HuH-7.5 (cell line): ENCODE measurements at places on chromosomes 1 and 21.

DNA sequence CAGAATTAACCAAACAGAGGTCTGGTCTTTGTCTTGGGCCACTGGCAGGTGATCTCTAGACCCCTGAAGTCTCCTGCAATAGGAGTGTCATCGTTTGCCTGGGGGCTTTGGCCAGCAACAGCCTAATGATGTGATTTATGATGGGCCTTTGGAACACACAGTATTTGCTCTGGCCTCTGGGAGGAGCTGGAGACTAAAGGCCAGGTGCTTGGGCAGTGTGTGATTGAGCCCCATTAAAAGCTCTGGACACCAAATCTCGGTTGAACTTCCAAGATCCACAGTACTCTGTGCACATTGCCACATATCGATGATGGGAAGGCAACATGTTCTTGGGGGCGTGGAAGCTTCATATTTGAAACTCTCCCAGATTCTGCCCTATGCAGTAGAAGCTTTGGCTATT is 32.0 kb upstream of the TLR5 start:
- DNase-seq, result peak; percentile 16

DNA sequence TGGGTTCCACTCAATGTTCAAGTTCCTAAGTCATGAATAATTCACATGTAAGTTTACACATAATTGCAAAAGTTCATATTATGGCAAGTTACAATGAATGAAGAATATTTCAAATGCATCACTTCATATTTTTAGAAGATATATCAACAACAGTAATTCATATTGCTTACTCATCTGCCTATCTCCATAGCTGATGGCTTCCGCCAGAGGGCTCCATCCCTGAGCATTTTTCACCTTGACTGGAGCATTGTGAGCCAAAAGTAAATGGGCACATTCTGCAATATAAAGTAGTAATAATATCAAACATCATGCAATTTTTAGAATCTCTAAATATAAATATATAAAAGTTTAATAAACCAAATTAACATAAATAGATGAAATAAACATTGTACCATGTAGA is 29.8 kb downstream of the ANKRD13C start:
- DNase-seq, result no peak

GRCh38 chr1:75133750-75134646 is at the start of gene LHX8:
Gene LHX8 (plus strand): TSS chr1:75134388. CDS start chr1:75136615, 2,227 bp downstream.
- no peak for DNase-seq

DNA sequence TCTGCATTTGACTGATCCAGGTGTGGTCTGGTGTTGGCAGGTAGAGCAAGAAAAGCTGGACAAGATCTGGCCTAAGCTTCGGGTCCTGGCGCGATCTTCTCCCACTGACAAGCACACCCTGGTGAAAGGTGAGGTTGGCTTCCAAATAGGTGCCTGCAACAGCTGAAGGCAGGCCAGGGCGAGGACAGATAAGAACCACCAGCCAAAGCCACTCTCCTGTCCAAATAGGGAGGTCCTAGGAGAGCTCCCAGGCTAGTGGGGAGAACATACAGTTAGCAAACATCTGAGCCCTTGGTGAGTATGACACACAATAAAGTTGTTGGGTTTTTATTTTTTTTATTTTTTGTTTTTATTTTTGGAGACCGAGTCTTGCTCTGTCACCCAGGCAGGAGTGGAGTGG is 51.9 kb upstream of the LAX1 start:
- no peak for DNase-seq

GRCh38 chr1:47758341-47759250 is 238.6 kb downstream of the TRABD2B start:
- no peak for DNase-seq

DNA sequence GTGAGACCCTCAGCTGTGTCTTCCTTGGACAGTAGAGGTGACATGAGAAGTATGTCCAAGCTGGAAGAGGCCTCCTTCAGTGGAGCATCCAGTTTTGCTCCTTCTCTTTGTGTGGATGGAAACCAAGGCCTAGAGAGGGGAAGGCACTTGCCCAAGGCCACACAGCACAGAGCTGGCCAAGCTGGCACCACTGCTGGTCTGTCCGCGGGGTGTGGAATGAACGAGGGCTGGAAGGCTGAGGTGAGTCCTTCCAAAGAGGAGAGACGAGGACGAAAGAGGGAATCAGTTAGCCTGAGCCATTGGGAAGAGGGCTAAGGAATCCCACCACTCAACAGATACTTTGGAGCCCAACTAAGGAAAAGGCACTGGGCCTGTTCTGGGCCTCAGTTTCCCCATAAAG is 27.8 kb upstream of the SELENON start:
- no peak for DNase-seq

DNA sequence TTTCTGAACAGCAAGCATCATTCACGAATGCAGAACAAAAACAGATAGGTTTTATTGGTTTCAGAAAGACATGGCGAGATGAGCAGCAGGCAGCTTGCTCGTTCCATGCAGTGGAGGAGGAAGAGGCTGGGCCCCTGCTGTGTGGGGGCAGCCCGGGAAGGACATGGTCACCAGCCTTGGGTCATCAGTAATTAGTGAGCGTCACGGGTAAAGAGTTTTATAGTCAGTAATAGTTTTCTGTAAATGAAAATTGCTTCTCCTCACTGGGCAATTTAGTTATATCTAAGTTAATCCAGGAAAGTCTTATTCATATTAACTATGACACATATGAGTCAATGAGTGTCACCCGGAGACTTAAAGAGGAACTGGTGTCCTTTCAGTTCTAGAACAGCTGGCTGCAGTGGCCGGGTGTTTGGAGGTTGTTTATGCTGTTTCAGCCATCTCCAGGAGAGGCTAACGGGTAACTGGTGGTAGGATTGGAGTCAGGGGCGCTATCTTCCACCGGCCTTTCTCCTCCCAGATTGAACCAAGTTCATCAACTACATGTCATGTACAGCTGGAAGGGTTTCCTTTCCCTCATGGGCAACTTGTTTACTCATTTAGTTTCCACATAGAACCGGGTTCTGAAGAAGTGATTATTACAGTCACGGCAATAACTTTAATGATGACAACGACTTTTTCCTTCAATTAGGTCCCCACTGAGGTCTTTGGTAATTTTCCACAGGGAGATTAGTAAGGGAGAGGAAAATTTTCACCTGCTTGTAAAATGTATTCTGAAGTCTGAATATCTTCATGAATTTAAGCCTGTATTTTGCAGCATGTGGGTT is 34.6 kb upstream of the SLC45A1 start:
- DNase-seq, result no peak

DNA sequence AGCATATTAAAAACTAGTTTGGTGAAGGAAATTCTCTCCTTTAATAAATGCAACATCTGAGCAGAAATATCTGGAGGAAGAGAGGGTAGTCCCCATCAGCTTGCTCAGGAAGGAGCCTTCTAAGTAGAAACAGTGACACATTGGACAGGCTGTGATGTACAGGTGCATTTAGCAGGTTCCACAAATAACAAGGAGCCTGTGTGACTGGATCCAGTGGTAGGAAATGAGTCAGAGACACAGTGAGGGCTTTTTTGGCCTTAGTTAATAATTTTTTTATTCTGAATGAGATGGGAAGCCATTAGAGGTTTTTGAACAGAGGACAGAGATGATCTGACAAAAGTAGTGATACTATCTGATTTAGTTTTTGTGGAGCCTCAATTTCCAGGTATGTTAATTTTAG is 738.9 kb upstream of the PTBP2 start:
- DNase-seq, result no peak

- DNase-seq, result no peak
These were observed 6.7 kb upstream of the CFAP126 start for GRCh38 chr1:161374373-161374772.

DNA sequence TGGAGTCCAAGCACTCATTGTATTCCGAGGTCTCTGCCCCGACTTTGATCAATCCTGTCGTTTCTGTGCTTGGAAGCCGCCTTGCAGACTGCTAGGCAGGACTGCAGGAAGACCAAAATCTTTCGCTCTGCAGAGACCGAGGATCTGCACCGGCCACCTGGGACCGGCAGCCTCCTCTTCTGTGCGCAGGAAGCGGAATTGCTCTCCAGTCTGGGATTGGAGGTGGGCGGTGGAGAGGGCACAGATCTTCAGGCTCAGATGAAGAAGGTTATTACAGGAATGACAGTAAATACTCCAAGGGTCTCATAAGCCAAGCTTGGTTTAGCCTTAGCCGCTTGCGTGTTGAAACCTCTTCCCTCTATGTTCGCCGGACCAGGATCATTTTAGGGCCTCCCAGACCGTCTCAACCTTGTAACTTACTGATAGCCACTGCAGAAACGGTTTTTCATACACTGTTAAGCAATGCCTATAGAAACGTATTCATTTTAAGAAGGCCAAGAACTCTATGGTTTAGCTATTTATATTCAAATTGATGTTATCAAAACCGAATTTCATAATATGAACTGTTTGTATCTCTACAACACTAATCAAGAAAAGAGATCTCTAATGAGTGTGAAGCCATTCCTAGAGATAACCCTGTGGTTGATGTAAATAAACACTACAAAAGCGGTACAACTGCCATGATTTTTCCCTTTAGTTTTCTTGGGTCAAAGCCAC is 1.1 kb downstream of the MIA3 start:
- peak; percentile 35 for DNase-seq

- DNase-seq, result no peak
These were observed 49.0 kb upstream of the BCAR3 start for GRCh38 chr1:93730621-93731020.

DNA sequence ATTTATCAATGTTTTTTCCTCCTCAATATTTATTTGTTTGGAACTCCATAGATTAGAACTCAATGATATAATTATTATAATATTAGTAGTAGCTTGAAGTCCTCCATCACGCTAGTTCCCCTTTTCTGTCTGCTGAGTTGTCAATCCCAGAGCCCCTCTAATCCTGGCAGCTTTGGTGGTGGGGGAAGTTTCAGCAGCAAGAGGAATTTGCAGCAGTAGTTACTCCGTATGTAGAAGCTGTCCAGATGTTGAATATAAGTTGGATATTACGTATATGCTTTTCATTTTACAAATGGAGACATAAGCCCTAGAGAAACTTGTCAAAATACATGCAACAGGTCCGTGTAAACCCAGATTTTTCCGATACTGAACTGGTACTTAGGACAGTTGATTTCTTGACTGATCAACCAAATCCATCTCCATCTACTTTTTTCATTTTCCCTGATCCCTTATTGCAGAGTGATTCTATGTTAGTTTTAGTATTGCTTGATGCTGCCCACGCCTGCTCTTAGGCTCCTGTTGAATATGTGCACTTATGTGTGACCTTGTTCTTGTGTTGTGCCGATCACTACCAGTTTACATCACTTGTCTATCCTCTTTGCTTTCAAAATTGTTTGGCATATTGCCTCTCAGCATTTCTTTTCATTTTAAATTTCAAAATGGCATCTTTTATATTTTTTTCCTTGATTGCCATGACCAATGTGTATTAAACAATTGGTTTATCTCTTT is 28.1 kb downstream of the SMAP2 start:
- no peak for DNase-seq

- no peak for DNase-seq
These were observed 218.9 kb upstream of the C1orf174 start for GRCh38 chr1:4118746-4119515.

- no peak for DNase-seq
These were observed 5.9 kb downstream of the PRRX1 start for GRCh38 chr1:170669586-170670530.

DNA sequence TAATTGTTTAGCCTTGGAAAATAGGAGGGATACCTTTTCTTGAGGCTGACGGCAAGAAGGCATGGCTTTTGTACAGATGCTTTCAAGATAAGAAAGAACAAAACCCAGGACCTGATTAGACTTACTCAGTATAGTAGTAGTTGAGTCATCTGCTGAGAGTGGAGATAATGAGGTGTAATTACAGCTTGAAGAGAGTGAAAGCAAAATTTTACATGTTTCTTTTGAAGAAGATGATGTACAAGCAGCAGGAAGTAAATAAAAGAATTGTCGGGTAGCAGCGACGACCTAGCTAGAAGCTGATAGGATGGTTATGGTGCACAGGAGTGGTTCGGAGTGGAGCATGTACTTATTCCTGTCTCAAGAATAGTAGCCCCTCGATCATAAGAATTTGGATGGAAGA is 6.6 kb downstream of the ANGPTL1 start:
- DNase-seq, result no peak

DNA sequence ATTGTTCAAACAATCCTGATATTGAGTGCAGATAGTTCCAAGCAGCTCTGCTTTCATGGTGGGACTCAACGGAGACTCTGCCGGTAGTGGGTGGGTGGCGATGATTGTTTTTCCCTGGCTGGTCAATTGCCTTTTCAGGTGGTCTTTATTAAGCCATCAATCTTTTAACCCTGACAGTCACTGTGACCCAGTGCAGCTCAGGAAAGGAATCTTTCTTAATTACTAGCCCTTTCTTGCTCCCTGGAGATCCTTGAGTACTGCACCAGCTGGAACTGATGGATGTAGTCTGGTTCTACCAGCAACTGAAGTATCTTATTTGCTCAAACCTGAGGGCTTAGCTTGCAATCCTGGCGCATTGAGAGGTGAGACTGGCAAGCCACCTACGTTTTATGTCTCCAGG is 196.4 kb downstream of the PLPP3 start:
- no peak for DNase-seq

DNA sequence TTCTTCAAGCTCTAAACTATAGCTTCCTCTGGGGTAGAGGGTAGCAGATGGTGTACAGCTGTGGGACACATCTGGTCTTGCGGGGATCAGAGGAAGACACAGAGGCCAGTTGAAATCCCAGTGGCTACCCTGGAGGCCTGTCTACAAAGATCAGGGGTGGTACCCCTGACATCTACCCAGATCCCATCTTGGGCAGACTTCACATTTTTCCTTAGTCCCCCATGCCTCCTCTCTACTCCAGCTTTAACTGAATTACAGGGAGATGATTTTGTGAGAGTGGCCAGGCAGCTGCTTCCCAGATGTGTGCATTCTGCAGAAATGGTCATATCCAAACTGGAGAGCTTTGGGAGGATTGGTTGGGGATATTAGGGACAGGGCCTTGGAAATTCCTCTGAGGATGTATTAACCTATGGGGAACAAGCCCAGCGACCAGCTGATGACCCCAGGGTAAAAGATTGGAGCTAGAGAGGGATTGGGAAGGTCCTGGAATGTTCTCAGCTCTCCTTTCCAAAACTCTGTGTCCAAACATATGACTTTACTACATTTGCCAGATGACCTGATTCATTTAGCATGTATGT is 9.6 kb upstream of the CD34 start:
- no peak for DNase-seq

DNA sequence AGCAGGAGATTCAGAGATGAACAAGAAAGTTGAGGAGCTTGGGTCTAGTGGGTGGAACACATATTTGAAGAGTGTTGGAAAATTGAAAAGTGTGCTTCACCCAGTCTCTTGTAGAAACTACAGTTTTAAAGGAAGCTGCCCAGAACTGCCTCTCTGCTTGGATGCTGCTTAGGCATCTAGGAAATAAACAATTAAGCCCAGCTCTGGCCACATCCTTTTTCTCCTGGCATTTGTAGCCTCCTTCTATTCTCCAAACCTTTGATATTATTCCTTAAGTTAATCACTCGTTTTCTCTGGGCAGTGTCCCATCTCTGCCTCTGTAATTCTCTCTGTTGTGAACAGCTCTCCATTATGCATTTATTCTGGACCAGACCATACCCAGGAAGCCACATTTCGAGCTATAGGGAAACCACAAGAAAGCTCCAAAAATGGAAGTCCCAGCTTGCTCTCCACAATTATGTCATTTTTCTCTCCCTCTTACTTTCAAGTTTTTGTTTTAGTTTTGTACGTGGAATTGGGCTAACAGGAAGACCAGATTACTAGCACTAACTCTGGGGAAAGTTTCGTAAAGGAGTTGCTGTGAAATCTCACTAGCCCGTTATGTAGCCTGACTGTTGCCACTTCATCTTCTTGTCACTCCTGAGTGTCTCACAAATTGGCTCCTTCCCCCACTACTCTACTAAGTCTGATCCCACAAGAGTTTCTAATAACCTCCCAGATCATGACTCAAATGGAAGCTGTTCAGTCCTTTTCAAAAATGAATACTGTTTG is 102.2 kb downstream of the NTMT2 start:
- DNase-seq, result no peak

- DNase-seq, result peak; percentile 52
These were observed 20.7 kb downstream of the MIS18A start for GRCh38 chr21:32257962-32258785.
